ENCODE measurements at places on chromosomes 3 and 15. TPM values are rescaled to one million over a fixed set of nuclear protein-coding genes. Genes with fewer than 3 reads are reported as not detected.

DNA sequence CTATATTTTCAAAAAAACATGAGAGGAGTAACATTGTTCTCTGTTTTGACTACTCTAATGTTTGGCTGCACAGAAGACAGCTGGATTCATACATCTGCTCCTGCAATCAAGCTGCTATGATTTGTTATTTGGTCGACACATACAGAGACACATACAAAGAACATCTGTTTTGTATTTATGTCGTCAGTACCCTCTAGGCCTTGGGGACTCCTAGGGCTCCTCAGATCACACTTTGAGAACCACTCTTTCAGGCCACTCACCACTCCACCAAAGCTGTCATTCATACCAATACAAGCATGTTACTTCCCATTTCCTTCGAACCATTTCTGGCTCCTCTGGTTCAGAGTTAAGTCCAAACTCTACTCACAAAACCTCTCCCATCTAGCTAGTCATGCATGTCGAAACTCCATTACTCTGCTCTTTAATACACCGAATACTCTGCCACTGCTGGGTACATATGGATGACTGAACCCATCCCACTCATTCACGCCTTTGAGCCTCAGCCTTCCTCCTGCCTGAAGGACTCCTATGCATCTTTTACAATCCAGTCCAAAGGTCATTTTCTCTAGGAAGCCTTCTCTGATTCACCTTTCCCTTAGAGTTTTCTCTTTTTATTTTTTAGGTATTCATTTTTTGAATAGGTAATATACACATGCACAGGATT, 102.9 kb upstream of the ARHGEF3 start:
- no peak overlapping the region for H3K4me3 ChIP-seq
- no peaks in the 10 kb centered on the region for H3K4me1 ChIP-seq
- no peak for DNase-seq
- H3K27me3 ChIP-seq: no peaks in the 10 kb centered on the region

DNA sequence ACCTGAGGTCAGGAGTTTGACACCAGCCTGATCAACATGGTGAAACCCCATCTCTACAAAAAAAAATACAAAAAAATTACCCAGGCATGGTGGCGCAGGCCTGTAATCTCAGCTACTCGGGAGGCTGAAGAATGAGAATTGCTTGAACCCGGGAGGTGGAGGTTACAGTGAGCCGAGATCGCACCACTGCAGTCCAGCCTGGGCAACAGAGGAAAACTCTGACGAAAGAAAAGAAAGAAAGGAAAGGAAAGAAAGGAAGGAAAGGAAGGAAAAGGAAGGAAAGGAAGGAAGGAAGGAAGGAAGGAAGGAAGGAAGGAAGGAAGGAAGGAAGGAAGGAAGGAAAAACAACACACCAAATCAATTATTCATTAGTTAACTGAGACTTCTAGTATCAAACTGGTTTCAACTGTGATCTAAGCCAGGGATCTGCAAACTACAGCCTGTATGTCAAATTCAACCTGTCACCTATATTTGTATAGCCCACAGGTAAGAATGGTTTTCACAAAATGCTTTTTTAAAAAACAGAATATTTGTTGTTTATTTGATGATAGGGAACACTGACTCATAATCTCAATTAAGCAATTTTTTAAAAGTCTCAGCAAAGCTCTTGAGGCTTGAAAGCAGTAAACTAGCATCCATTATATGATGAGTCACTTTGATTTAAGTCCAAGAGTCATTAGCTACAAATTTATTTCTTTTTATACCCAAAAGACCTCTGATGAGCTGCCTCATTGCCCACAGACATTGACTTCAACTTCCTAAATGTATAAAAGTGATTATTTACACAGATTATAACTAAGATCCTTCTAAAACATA, 127.6 kb downstream of the TBL1XR1 start:
- H3K36me3 ChIP-seq: no peaks in the 10 kb centered on the region
- no peak overlapping the region for H3K4me3 ChIP-seq
- H3K27me3 ChIP-seq: no peaks in the 10 kb centered on the region
- DNase-seq: no peak

DNA sequence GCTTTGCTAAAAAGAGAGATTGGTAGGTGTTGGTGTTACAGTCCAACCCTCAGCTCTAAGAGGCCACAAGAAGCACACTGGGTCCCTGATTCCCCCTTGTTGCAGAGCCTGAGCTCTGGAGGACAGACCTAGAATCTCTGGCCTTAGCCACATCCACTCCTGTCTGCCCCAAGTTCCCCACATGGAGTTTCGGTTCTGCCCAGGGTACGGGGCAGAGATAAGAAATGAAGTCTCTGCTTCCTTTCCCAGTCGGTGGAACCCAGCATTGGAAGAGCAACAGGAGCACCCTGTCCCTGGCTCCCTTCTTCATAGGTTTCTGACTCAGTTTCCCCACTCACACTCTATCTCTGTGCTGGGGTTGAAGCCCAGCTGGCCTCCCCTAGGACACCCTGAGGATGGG, 13.2 kb downstream of the PRR23E start:
- no peak overlapping the region for H3K4me3 ChIP-seq
- H3K27me3 ChIP-seq: no peaks in the 10 kb centered on the region
- no peaks in the 10 kb centered on the region for H3K4me1 ChIP-seq
- DNase-seq: no peak
- H3K27ac ChIP-seq: no peak overlapping the region

GRCh38 chr3:141250342-141250741, 18.7 kb downstream of the PXYLP1 start:
- no peaks in the 10 kb centered on the region for H3K4me1 ChIP-seq
- DNase-seq: no peak
- no peaks in the 10 kb centered on the region for H3K36me3 ChIP-seq
- no peak overlapping the region for H3K27ac ChIP-seq
- H3K27me3 ChIP-seq: no peaks in the 10 kb centered on the region

GRCh38 chr3:8466526-8466925, 35.1 kb upstream of the LMCD1 start:
- H3K27ac ChIP-seq: no peak overlapping the region
- H3K4me1 ChIP-seq: peaks cover 3% of the 10 kb centered on the region
- H3K4me3 ChIP-seq: no peak overlapping the region
- no peaks in the 10 kb centered on the region for H3K36me3 ChIP-seq

DNA sequence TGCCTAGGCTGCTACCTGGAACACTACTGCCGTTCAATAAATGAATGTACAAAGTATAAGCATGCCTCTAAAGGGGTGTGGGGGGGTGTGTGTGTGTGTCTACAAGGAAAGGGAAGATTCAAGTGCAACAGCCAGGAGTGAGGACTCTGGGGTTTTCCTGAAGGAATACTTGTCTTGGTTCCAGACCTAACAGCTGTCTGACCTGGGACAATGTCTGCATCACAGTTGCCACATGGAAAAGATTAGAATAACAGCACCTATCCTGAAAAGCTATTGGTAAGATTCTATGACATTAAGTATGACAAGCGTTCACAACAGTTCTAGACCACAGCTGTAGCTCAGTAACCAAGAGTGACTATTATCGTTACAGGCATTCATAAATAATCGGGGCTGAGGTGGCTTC, 345.2 kb downstream of the FOXP1 start:
- no peak overlapping the region for H3K27ac ChIP-seq
- no peak for DNase-seq
- no peaks in the 10 kb centered on the region for H3K27me3 ChIP-seq
- peaks cover 9% of the 10 kb centered on the region for H3K4me1 ChIP-seq

GRCh38 chr15:44188795-44189194, 6.3 kb downstream of the FRMD5 start:
- H3K27ac ChIP-seq: no peak overlapping the region
- DNase-seq: no peak
- no peaks in the 10 kb centered on the region for H3K36me3 ChIP-seq
- H3K27me3 ChIP-seq: peaks cover 7% of the 10 kb centered on the region
- H3K4me3 ChIP-seq: no peak overlapping the region

GRCh38 chr3:12972781-12973702, 100.2 kb downstream of the IQSEC1 start:
- DNase-seq: no peak
- H3K4me3 ChIP-seq: no peak overlapping the region
- no peaks in the 10 kb centered on the region for H3K27me3 ChIP-seq
- no peak overlapping the region for H3K27ac ChIP-seq
- H3K36me3 ChIP-seq: no peaks in the 10 kb centered on the region

DNA sequence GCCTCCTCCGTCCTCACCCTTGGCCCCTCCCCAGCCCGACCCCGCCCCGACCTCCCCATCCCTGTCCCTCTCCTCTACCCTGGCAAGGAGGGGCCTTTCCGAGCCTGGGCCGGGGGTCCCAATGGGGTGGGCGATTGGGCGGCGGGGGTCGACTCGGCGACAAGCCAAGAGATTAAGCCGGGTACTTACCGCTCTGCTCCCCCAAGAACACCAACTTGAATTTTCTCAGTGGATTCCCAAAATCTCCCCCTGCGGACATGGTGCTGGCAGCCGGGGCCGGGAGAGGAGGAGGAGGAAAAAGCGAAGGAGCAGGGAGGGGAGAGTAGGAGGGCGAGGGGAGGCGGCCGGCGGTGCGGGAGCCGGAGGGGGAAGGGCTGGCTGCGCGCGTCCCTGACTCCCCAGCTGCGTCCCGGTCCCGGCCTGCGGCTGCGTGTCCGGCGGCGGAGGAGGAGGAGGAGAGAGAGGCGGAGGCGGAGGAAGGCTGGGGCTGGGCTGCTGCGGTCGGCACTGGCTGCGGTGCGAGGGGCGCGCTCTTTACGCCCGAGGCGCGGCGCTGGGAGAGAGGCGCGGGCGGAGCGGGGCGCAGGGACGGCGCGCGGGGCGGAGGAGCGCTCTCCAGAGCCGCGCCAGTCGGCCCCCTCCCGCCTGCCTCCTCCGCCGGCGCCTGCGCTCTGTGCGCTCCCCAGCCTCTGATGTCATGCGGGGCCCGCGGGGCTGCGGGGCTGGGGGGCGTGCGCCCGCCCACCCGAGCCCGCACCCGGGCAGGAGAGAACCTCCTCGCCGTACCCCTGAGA, at the start of gene RAB6B:
Gene RAB6B, minus strand, starts transcription at position 675 of the 794 bp plus-strand sequence. Its CDS starts 416 bp downstream, at position 259.
- no peak for DNase-seq
- H3K27ac ChIP-seq: no peak within 1 kb of the TSS
- H3K36me3 ChIP-seq: no peaks in the 10 kb centered on the region
- H3K27me3 ChIP-seq: no peaks in the 10 kb centered on the region
- H3K4me3 ChIP-seq: peak within 1 kb of the TSS; percentile 74
- H3K4me1 ChIP-seq: peaks cover 24% of the 10 kb centered on the region

GRCh38 chr3:189794518-189794917, 163.3 kb downstream of the TP63 start:
- no peak overlapping the region for H3K4me3 ChIP-seq
- DNase-seq: no peak
- H3K4me1 ChIP-seq: no peaks in the 10 kb centered on the region
- no peak overlapping the region for H3K27ac ChIP-seq

DNA sequence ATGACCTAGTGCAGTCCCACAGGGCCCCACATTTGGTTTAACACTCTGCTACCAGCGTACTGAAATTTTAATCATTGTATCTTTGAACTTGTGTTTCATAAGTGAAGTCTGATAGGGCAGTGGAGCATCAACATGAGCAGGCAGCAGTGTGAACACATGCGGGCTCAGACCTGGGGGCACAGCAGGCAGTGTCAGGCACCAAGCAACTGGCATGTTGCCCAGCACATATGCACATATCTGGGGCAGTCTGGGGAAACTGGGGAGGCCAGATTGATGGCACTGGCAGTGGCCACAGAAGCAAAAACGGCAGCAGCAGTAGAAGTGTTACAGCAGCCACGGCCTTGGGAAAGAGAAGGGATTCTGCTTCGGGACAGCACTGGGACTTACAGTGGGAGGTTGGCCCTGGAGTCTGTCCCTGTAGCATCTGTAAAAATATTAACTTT, 353.9 kb upstream of the KCNMB2 start:
- no peaks in the 10 kb centered on the region for H3K4me1 ChIP-seq
- H3K4me3 ChIP-seq: no peak overlapping the region
- no peaks in the 10 kb centered on the region for H3K36me3 ChIP-seq
- DNase-seq: no peak
- H3K27ac ChIP-seq: no peak overlapping the region

DNA sequence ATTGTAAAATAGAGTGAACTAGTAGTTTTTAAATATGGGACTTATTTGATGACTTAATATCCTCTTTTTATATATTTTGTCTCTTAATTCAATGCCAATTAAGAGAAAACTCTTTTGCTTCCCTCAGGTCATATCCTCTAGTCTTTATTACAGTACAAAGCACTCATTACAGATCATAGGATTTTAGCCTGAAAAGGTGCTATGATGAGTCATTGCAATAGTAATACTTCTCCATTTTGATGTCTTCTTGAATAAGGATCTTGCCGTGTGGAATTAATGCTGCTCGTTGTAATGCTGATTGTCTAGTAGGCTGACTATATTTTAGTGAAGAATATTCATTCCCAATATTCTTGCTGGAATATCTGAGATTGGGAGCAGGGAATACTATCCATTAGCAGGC, 612.2 kb upstream of the GOLIM4 start:
- no peak overlapping the region for H3K4me3 ChIP-seq
- H3K4me1 ChIP-seq: no peaks in the 10 kb centered on the region
- H3K27me3 ChIP-seq: no peaks in the 10 kb centered on the region
- DNase-seq: no peak
- no peaks in the 10 kb centered on the region for H3K36me3 ChIP-seq

- no peak overlapping the region for H3K27ac ChIP-seq
- no peak for DNase-seq
- no peak overlapping the region for H3K4me3 ChIP-seq
- H3K36me3 ChIP-seq: no peaks in the 10 kb centered on the region
- no peaks in the 10 kb centered on the region for H3K4me1 ChIP-seq
Observed at GRCh38 chr3:159390656-159391212, 588.9 kb downstream of the MFSD1 start.

STAB1 gene
- 49.5 TPM for total RNA-seq

CMTM6 gene
- total RNA-seq: 45.7 TPM

GOLGA8S gene
- total RNA-seq: not detected

KBTBD8 gene
- total RNA-seq: 5.5 TPM

SKIL gene
- 70.0 TPM for total RNA-seq

DPPA2 gene
- total RNA-seq: not detected

CFAP100 gene
- total RNA-seq: 55.4 TPM

GUCA1C gene
- total RNA-seq: not detected

RGMA gene
- 2.3 TPM for total RNA-seq

GRM7 gene
- total RNA-seq: 0.46 TPM

GOLGA8N gene
- total RNA-seq: 14.8 TPM

All from upper lobe of left lung (tissue), 6 donors.